ENCODE measurements at places on chromosomes 6 and 20.

DNA sequence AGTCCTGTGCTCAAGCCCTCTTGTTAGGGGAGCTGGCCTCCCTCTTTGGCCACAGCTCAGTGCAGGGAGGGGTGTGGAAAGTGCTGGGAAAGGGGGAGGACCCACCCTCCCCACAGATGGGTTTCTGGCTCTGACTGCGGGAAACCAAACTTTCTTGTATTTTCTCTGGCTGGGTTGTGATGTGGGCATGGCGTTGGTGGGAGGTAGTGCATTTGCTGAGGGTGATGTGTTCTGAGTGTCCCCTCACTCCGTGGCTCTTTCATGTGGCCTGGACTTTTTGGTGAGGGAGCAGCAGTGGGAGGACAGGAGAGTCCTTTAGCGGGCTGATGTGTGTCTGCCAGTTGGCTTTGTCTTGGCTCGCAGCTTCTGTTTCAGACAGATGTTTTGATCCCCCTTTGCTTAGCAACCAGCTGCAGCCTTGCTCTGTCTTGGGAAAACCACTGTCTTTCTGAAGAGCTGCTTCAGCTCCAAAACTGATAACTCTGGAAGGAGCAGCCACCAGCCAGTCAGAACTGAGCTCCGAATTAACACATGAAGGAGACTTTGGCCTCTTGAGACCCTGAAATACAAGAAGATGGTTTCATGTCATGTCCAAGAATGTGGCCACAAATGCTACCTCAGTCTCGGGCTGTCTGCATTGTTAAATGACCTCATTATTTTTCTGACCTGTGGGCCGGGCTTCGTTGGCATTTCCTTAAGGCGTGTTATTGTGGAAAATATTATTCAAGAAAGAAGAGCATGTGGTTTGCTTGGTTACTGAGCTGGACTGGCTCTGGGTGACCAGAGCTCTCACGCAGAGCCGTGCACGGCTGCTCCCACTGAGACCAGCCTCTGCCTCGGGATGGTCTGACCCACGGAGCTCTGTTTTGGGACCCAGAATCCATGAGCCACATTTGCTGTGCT lies 21.5 kb downstream of the SYNJ2 start:
- DNase-seq: no peak

- no peak for DNase-seq
Observed at GRCh38 chr6:91697010-91697695, 1110.3 kb upstream of the MAP3K7 start.

DNA sequence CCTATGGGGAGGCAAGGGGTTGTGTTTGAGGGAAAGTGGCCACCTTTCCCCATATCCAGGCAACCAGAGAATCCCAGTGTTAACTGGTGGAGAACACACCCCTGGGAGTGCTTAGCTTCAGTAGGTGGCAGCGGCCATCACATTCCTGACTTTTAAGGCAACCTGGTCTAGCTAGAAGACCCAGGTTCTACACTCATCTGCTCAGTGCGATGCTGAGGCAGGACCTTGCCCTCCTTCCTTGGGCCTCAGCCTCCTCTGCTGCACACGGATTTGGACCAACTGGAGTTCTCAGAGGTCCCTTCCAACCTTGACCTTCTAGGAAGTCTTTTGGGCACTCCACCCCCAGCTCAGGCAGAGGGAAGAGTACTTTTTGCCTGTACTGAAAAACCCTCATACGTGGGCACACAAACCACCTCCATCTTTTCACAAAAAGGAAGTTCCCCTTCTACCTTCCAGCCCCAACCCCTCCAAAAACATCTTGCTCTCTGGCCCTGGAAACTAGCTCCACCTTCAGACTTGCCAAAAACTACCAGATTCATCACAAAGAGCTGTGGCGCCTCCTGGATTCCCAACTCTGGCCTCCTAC lies 2.9 kb downstream of the CCND3 start:
- DNase-seq: no peak

DNA sequence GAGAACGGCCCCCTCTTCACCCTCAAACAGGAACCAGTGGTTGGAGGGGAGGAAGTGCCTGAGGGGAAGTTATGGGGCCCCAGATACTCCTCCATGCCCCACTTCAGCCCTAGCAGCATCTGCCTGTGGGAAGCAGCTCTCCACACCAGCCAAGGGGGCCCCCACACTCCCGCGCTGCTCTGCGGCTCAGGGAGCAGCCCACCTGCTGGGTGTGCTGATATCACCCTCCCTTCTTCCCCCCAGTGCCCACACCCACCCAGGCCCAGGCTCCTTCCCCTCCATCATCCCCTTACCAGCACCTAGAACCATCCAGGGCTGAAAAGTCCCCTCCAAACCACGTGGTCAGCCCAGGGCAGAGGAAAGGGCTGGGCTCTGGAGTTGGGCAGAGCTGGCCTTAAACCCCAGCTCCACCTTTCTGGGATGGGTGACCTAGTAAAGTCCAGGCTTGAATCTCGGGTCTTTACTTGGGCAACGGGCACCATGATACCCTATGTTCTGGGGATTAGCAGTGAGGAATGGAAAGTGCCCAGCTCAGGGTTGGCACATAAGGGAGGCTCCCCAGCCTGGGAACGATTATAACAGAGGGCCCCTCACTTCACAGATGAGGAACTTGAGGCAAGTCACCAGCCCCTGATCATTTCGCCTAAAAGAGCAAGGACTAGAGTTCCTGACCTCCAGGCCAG lies 663 bp downstream of the LST1 start:
- no peak for DNase-seq

DNA sequence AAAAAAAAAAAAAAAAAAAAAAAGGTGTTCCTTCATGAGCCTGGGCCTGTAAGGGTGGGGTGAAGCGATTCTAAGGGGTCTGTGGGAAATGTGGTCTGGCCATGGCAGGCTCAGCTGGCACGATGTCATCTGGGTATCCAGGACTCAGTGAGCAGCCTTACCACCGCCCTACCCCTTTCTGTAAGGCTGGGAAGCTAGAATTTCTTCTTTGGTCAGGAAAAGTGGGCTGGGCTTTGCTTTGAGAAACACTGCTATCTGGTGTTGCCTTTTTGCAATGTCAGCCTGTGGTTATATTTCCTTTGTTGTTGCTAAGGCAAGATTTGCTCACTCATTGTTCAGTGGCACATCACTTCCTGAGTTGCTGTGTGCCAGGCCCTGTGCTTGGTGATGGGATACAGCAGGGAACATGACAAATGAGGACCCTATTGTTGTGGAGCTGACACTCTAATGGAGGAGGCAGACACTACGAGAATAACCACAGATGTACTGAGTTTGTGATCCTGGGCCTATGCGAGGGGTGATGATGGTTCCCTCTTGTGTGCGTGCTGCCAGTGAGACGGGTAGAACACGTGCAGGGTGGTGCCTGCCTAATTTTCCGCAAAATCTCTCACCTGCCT lies 45.9 kb upstream of the ZNFX1 start:
- no peak for DNase-seq

All from brain pericyte (primary cell).